ENCODE measurements at places on chromosomes 11 and 22.

DNA sequence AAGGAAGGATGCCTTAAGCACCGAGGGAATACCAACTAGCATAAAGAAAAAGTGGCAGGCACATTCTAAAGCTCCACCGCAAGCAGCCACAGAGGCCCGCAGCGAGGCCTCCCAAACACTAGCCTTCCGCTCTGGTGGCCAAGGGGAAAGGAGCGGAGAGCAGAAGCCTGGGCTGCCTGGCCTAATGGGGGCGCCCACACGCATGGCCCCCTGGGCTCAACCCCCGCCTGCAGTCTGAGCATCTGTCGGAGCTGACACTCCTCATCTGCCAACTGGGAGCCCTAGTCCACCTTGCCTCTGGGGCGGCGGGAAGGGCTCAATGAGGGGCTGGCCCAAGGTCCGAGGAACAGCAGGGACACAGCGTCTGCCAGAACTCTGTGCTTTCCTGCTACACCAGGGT is 50.1 kb upstream of the WNT11 start:
- no peak for DNase-seq

DNA sequence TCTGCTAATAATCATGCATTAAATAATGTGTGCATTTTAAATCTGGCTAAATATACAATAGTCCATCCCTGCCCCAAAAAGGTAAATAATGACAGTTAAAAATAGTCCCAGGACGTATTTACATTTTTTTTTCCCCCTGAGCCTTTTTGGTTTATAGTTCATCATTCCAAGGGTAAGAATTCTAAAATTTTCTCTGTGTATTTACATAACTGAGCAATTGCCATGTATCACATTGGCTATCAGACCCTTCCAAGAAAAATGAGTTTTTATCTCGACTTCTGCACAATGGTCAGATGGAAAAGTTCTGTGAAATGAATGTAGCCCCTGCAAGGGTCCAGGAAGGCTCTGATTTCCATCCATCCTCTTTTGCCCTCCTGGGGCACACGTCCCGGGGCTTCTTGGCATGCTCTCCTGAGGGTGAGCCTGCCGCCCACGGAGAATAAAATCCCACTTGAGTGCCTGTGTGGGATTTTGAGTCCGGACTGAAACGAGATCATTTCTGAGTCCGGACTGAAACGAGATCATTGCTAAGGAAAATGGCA is 94.1 kb upstream of the ANO1 start:
- no peak for DNase-seq

DNA sequence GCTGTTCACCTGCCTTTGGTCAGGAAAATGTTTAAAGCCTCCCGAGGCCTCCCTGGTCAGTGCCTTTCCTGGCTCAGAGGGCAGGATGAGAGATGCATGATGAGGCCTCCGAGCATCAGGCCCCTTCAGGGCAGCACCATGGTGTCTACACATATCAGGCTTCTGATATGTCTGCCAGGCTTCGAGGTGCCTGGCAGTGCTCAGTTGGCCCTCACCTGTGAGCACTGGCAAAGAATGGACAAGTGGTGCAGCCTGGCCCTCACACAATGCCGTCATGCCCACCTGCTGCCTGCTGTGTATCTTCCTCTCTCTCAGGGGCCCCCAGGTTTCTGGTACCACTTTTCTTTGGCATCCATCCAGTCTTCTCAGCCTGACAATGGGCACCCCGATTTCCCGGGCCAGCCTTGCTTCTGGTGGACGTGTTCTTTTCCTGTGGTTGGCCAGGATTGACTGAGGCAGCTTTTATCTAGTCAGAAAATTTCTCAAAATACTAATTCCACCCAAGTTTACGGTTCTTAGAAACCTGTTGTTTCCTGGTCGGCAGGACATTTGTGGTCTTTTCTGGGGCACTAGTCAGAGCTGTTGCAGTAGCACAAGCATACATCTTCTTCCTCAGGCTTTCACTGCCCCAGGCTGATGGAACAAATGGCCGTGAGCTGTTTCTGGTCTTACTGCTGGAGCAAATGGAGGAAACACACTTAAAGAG is 76.8 kb upstream of the SUSD2 start:
- DNase-seq: peak; percentile 71

GRCh38 chr11:85988780-85989179 is 80.1 kb downstream of the PICALM start:
- DNase-seq: no peak

- no peak for DNase-seq
Measured at GRCh38 chr11:6721343-6721742, 38.2 kb upstream of the MRPL17 start.

- no peak for DNase-seq
Measured at GRCh38 chr11:47626234-47626633, 16.1 kb downstream of the MTCH2 start.

GRCh38 chr11:6695377-6695776 is 12.2 kb upstream of the MRPL17 start:
- DNase-seq: no peak

- DNase-seq: no peak
Measured at GRCh38 chr11:109606256-109606655, 184.3 kb downstream of the C11orf87 start.

- peak; percentile 21 for DNase-seq
Measured at GRCh38 chr11:64074239-64074638, 38.5 kb downstream of the FLRT1 start.

- peak; percentile 66 for DNase-seq
Measured at GRCh38 chr11:75445315-75445953, 12.4 kb upstream of the KLHL35 start.

DNA sequence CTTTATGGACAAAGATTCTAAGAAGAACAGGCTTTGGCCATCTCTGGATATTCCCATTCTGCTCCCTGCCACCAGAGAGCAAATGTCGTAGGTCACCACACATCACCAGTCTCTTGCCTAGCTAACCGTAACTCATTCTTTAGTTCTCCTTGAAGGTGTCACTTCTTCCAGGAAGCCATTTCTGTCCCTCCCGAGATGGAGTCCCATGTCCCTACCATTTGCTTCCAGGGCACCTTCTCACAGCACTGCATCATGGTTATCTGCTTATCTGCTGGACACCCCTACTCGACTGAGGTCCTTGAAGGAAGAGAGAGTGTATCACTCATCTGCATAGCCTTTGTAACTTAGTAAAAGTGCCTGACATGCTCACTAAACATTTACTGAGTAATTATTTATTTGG is 47.6 kb downstream of the FAM83F start:
- no peak for DNase-seq

- no peak for DNase-seq
Measured at GRCh38 chr22:44366372-44367300, 53.9 kb upstream of the SHISAL1 start.

DNA sequence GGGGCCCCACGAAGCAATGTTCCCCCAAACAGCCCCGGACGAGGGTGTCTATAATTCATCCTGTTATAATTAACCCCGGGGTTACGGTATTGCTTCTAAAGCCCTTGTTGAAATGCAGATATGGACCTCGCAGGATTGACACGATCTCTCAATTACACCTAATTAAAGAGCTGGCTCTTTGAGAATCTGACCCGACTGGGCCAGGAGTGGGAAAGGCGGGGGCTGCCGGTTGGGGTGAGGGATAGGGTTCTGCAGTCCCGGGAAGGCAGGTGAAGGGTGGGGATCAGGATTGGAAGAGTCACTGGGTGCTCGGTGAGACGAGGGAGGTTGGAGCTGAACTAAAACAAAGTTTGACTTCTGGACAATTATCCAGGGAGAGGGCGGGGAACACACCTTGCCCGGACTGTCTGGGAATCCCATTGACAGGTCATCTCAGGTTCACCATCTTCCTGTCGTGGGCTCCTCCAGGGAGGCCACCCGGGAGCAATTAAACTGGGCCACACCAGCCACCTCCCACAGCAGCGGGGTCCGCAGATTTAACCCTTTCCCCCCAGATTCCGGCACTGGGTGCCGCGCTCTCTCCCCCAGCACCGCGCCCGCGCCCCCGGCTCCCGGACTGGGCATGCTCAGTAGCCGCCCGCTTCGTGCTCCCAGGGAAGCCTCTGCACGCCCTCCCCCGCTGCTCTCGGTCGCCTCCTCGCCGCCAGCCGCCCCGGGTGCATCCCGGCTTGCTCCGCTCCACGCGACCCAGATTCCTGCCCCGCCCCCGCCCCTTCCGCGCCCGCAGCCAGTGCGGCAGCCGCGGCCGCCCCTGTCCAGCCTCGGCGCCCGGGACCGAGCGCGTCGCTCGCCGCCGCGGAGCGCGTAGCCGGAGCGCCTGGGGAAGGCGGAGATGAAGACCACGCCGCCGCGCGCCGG is at the start of gene ELMOD1:
Gene ELMOD1 (plus strand): TSS at position 688 of the 918 bp plus-strand sequence. CDS start 27,043 bp downstream, outside the sequence.
- DNase-seq: peak; percentile 19

- DNase-seq: no peak
Measured at GRCh38 chr11:33663121-33663520, 37.5 kb downstream of the C11orf91 start.

DNA sequence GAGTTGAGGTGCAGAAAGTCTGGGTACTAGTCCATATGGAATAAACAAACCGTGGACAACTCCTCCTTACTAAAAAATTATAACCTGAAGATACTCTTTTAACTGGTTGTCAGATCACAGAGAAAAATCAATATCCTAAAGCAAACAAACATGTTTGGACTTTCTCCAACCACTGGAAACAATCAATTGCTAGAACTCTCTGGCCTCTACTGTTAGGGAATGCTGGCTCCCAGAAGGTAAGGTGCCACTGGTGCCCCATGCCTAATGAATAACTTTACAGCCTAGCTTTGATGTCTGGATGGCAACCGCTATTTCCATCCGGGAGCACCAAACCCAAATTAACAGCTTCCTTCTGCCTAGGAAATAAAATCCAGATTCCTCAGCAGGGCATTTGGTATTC is 74.5 kb downstream of the AMBRA1 start:
- DNase-seq: no peak

DNA sequence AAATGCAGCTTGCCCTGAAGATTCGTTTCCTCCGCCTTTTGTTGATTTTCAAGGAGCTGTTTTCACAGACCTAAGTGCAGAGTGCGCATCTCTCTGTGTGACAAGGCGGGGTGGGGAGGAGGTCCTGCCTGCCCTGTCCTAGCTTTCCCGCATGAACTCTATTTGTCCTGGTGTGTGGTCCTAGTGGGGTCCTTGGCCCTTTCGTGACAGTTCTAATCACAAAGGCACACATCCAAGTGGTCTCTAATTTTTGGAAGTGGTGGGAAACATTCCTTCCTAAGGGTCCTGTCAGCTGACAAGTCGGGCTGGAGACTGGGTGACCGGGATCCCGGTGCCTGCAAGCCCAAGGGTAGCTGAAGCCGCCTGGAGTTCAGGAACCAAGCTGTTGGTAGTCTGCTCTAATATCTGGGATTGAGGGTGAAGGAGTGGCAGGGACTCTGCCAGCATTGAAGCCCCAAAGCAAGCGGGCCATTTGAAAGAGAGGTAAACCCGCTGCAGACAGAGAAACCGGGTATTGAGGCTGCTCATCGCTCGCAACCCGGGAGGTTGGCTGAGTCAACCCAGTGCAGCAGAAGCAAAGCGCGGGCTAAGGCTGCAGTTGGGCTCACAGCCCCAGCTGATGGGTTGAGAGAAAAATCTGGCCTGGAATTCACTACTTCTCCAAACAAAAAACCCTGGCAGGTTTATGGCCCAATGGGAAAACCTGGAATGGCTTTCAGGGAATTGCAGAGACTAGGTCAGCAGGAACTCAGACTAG is 28.1 kb upstream of the FBXO3 start:
- peak; percentile 15 for DNase-seq
